Fibroblast of the aortic adventitia (primary cell): ENCODE measurements at places on chromosomes 7 and 10. TPM values are rescaled to one million over a fixed set of nuclear protein-coding genes. Genes with fewer than 3 reads are reported as not detected.

- no peak for DNase-seq
Measured at GRCh38 chr7:155073922-155074321, 3.8 kb downstream of the HTR5A start.

The FAM25G gene
- total RNA-seq = not detected in 2 replicates

DNA sequence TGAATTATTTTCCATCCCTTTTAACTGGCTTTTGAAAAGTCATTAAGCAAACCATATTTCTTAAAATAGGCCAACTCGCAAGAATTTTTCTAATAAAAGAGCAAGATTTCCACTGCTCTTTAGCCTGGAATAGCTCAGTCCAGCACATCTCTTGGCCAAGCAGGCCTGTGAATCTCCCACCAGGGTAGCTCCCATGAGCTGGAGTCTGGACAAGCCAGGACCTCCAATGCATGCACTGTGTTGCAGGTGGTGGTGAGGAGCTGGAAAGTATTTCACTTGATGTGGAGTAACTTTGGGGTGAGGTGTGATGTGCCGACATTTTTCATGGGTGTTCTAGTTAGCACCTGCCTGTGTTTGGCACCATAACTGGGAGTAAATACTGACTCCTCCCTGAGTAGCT lies 117.3 kb upstream of the TBX20 start:
- no peak for DNase-seq

The INA gene
- total RNA-seq = 0.33 and 0.90 TPM in 2 replicates

- peak; percentile 21 for DNase-seq
Measured at GRCh38 chr7:92769394-92769699, 67.0 kb downstream of the CDK6 start.

The NUDT13 gene
- 1.8 TPM in 2 replicates for total RNA-seq

GRCh38 chr7:111845853-111846252 lies 283.6 kb upstream of the IMMP2L start:
- no peak for DNase-seq

- DNase-seq = peak; percentile 16
Measured at GRCh38 chr10:82811621-82812020, 936.6 kb downstream of the NRG3 start.

The PLEKHS1 gene
- total RNA-seq = not detected in 2 replicates

The PTF1A gene
- not detected in 2 replicates for total RNA-seq

DNA sequence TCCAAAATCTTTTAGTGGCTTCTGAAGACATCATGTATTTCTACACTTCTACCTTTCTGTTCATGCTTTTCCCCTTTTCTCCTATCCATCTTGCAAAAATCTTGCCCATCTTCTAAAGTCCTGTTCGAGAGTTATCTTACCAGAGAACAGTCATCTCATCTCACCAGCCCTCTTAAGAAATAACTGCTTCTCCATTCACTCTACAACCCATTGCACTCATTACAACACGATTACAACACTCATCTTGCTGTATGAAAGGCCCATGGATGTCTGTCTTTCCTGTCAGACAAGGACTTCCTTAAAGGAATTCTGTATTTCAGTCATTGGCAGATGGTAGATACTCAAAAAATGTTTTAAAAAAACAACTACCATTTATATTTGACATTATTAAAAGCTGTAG lies 30.8 kb downstream of the ZNF438 start:
- peak; percentile 54 for DNase-seq

The CFTR gene
- total RNA-seq = 0.09 TPM in 1 of 2 replicates, not detected in the other

GRCh38 chr7:40964610-40965009 lies 738.3 kb downstream of the INHBA start:
- DNase-seq = no peak

DNA sequence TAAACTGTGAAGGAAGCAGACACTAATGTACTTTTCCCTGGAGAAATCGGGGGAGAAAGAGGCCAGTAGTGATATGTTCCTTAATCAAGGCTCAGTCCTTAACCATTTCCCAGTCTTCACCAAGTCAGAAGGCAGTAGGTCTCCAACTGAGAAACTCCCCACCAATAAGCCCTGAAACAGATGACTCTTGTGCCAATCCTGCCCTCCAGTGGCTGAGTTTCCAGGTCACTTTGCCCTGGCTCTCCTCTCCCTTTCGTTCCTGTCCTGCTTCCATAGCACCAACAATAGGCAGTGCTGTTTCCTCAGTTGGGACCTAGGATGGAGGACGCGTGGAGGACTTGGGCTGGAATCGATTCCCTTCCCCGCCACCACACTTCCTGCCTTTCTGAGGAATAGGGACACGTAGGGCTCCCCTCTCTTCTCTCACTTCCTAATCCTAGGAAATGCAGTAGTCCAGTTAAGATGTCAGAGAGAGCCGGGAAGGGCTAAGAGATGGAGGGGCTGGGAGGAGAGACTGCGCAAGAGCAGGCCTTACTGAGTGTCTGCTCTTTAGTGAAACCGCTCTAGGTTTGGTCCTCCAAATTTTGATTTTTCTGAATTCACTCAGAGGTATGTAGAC lies 23.4 kb downstream of the ATOH7 start:
- peak; percentile 82 for DNase-seq

The GRB10 gene
- total RNA-seq = 20.1 and 39.1 TPM in 2 replicates

DNA sequence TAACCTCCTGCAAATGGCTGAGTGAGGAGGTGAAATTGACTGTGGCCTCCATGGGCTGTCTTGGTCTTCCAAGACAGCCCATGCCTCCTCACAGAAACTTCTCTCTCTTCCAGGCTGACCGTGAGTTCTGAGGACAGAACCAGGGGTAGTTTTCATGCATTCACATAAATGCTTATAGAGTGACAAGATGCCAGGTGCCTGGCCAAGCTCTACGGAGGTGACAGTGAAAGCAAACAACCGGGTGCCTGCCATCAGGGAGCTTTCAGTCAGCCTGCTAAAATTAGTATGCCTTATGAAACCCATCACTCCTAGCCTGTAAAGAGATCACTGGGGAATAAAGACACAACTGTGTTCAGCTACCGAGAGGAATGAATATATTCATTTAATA lies 919 bp upstream of the RHOBTB1 start:
- no peak for DNase-seq

The AP1S1 gene
- total RNA-seq = 34.9 and 77.5 TPM in 2 replicates

DNA sequence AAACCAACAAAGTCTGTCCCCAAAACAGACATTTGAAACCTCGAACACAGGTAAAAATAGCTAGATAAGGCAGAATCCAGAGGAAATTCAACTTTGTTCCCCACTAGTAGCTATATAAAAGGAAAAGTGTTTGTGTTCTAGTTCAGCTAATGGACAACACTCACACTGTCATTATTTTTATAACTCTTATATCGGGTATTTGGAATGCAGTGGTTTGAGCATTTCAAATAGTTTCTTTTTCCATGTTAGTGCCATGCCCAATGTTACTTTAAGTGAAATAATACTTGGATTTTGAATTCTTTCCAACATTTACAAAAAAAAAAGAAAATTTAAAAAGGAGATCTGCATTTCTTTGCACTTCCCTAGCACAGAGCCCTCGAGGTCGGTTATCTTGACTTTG lies 213.6 kb downstream of the DOCK4 start:
- DNase-seq = peak; percentile 31

DNA sequence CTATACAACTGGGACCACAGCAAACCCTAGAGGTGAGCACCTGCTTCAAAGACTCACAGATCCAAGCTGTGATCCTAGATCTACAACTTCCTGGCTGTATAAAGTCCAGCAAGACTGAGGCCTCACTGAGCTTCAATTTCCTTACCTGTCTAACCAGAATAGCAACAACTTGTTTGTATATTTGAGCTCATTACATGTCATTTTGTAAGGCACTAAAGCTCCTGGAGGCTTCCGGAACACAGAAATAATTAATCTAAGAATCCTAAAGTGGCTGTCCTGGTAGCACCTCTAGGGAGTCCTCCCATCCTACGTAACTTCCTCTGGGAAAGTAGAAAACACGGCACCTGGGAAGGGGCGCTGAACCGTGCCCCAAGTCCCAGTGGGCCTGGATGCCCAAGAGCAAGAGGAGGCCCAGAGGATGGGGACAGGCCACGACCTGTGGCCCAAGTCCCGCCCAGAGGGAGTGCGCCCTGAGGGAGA lies 39.4 kb downstream of the HK1 start:
- DNase-seq = no peak

DNA sequence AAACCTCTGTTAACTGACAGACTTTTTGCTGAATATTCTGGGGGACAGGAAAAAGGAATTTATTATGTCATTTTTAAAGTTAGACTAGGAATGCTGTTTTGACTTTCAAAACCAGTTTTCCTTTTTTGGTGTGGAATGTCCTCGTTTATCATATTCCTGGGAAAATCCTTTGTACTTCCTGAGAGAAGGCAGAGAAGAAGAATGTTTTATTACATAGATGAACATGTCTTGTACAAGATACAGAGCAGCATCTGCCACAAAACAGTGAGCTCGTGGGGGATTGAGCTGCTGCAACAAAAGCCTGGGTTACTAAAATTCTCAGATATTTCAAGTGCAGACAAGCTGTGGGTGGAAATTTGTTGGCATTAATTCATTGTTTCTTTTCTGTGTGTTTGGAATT lies 20.2 kb downstream of the MCU start:
- DNase-seq = peak; percentile 72

The NPTX2 gene
- total RNA-seq = 0.25 and 2.5 TPM in 2 replicates

- no peak for DNase-seq
Measured at GRCh38 chr7:48225101-48225500, 53.8 kb downstream of the ABCA13 start.

DNA sequence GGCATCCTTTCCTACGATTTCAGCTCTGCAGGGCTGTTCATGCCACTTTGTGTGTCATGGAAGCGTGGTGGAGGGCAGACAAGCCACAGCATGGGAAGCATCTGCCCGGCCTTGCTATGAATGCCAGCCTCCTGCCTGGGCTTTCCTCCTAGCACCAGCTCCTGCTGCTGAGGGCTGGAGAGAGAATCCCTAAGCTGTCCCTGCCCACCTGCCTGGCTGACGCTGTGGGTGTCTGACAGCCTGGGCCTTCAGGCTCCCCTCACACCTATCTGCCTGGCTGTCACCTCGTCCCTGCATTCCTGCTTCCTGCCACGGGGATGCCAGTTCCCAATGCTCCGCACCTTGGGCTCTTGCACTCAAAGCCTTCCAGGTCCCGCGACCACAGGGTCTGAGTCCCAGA lies 606.5 kb upstream of the MGMT start:
- no peak for DNase-seq

GRCh38 chr10:20993389-20993788 lies 96.3 kb upstream of the NEBL start:
- DNase-seq = no peak

GRCh38 chr7:10803720-10804119 lies 170.0 kb upstream of the PHF14 start:
- no peak for DNase-seq

The CDK14 gene
- 26.7 and 44.8 TPM in 2 replicates for total RNA-seq

- no peak for DNase-seq
Measured at GRCh38 chr10:93596539-93596938, 4.5 kb downstream of the RBP4 start.

GRCh38 chr7:146146831-146147486 lies 30.4 kb downstream of the CNTNAP2 start:
- DNase-seq = peak; percentile 30

DNA sequence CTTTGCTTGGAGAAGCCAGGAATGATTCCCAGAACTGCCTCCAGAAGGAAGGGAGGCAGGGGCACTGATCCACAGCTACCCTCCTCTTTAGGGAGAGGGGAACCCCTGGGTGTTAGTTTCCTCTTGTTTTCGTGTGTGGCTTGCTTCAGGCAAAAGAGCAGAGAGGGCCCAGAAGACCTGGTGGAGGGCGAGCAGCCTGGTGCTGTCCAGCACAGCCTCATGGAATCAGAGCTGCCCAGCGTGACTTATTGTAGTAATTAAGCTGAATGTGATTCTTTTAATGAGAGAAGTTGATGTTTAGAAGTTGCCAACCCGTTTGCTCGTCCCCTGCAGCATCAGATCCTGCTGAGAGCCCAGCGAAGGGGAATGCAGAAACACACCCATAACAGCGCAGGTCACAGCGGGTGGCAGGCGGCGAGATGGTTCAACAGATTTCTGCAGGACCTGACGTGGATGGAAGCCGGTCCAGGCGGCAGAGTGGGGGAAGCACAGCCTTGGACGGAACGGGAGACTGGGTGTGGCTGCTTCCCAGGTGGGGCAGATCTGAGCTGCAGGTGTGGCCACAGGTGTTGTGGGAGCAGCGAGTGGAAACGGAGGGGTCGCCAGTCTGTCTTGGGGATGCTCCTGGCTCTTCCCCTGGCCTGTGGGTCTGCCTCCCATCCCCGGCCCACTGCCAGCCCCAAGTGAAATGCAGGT lies 53.7 kb upstream of the SHH start:
- DNase-seq = no peak

DNA sequence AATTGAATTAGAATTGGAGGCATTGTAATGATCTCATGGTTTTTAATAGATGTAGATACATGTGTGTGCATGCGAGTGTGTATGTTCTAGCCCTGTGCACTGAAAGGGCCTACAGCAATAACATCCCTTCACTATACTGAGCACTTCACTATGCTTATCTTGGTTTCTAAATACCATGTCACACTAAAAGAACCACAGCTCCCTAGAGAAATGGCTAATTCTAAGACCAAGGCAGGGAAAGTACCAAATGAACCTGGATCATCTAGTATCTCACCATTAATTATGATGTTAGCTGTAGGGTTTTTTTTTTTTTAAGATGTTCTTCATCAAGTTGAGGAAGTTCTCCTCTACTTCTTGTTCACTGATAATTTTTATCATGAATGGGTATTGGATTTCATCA lies 55.1 kb downstream of the HECTD2 start:
- DNase-seq = no peak

The CCDC3 gene
- total RNA-seq = 0.25 and 3.9 TPM in 2 replicates
